ENCODE measurements at places on chromosomes 5 and 9.

- DNase-seq = no peak
Observed at GRCh38 chr9:38284039-38284575, 108.4 kb upstream of the ALDH1B1 start.

GRCh38 chr5:150230842-150231241, 41.0 kb downstream of the SLC6A7 start:
- no peak for DNase-seq

DNA sequence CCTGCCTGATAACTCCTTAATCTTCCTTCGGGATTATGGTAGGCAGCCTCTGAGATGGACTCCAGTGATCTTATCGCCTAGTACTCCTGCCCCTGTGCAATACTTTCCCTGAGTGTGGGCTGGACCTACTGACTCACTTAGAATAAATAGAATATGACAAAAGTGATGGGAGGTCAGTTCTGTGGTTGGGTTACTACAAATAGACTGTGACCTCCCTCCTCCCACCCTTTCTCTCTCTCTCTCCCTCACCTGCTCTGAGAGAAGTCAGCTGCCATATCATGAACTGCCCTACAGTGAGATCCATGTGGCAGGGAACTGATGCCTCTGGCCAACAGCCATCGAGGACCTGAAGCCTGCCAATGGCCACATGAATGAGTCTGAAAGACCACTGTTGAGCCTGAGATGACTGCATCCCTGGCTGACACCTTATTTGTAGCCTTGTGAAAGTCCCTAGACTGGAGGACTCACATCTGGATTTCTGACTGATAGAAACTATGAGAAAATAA, 31.7 kb downstream of the NRG2 start:
- DNase-seq = no peak

- no peak for DNase-seq
Observed at GRCh38 chr9:132838291-132838690, 39.8 kb downstream of the AK8 start.

- DNase-seq = no peak
Observed at GRCh38 chr5:170523142-170523551, 19.3 kb downstream of the KCNIP1 start.

DNA sequence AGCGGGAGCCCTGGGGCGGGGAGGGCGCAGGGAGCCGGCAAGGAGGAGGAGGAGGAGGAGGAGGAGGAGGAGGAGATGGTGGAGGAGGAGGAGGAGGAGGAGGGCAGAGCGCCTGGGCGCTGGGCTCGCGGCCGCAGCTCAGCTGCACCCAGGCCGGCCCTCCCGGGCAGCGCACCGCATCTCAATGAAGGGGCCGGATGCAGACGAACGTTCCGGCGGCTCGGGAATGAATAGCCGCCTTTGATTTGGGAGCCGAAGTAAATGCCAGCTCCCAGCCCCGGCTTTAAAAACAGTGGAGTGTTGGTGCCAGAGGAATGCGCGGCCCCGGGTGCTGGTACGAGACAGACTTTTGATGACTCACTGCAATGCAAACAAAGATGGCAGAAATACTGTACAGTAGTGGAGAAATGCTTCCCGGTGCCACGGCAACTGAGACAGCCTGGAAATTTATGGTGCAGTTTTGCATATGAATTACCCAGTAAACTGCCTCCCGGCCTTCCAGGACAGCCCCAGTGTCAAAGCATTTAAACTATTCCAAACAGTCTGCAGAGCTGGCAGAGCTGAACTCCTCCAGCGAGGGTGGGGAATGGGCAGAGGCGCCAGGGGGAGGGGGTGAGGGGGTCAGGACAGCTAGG, 43.1 kb downstream of the NACC2 start:
- no peak for DNase-seq

DNA sequence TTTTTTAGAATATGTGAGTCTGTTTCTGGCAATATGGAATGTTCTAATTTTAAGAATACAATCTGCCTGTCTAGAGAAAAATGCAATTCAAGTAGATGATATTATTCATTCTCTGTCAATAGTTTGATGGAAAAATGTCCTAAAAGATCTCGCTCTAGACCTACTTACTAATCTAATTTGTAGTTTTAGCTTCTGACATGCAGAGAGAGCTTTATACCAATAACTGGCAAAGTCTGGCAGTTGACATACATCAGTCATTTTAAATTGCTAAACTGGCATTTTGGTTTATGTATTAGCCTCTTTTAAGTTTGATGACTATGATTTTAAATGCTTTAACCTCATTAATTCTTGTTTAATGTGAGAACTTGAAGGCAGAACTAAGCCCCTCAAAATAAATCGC, 355.0 kb upstream of the CDH10 start:
- DNase-seq = no peak

DNA sequence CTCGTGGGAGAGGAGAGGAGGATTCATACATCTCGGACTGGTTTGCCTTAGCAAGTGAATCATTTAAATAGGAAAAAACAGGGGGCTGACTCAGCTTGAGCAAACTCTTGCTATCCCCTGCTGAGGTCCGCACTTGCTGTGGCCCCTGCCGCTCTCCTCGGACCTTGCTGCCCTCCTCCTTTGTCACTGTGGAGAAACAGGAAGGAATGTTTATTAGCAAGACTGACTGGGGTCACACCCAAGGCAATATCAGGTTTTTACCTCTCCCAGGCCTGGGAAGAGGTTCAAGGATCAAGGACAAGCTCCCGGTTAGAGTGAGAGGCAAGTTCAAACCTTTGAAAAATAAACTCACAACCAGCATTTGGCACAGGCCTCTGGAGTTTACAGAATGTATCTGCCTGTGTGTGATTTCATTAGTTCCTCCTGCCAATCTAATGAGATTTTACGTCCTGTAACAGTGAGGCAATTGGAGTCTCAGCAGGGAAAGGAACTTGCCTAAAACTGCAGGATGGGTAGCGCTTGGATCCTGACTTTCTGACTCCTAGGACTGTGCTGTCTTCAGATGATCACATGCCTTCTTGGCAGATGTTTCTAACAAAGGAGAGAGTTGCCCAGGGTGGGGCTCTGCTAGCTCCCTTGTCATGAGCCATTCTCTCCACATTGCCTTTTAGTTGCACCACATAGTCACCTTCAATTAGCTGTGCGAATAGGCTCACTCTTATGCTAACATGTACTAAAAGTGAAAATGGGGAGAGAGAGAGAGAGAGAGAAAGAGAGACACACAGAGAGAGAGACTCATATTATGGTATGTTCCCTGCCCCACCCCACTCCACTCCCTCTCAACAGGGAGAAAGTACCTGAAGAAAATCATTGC, 108.6 kb upstream of the CDKN2B start:
- no peak for DNase-seq

DNA sequence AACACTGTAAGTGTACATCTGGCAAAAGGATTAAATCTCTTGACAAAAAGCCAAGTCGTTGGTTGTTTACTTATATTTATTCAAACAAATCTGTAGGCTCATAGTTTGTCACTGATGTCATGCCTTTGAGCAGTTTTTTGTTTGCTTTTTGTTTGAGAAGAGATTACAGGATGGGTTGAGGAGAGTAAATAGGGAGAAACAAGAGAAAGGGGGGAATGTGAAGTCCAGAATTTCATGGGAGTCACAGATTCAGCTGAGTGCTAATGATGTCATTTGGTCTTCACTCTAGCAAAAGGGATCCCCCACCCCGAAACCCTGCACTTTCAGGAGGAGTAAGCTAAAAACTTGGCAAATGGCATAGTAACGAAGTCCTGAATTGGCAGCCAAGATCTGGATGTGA, 337.4 kb downstream of the GLIS3 start:
- no peak for DNase-seq

DNA sequence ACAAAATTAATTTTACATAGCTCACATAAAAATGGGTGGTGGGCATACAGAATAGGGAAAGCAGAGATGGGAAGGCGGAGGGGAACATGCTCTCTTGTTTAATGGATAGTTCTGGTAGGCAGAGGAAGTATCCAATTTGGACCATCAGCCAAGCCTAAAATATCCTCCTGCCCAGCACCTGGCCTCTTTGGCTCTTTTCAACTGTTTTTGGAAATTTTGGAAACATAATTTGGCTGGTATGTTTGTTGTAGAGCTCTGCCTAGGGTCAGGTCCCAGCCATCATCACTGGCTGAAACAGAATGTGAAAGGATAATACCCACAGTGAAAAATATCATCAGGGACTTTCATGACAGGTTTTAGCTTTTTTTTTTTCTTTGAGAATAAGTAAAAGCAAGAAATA, 467.3 kb upstream of the DMAC1 start:
- no peak for DNase-seq

DNA sequence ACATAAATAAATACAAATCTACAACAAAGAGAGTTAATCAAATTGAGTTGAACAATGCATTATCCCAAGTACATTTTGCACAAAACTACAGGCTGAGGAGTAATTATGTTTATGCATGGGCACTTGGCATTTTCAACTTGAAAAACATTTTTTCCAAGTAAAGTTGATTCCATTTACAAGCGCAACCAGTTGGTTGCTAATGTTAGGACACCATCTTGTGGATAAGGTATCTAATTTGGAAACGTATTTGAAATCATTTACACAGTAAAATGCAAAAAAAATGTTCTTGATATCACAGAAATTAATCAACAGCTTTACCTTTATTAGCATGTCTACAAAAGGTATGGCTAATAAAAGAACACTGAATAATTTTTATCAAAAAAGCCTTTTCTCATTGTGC, 18.8 kb downstream of the FTMT start:
- no peak for DNase-seq

DNA sequence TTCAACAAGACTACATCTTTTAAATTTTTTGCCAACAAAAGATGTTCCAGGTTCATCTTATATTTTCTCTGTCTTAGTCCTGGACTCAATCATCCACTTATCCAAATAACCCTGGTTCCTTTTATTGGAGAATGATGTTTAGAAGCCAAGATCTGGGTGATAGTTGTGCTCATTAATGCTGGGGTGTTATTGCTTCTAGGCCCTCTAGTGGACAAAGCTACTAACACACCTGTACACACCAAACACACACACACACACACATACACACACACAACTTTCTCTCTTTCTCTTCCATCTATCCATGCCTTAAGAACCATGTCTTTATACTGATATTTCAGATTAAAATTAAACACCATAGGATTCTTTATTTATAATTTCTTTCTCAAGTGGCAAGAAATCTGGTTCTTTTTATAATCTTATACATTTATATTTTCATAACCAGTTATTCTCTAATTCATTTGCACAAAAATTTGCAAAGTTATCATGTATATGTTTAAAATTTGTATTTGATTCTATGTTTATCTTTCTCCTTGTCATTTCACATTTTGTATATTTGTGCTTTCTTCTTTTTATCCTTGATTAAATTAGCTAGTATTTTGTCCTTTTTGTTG, 179.1 kb upstream of the SMIM23 start:
- DNase-seq = no peak

GRCh38 chr5:16229357-16229940, 49.9 kb upstream of the MARCHF11 start:
- no peak for DNase-seq

DNA sequence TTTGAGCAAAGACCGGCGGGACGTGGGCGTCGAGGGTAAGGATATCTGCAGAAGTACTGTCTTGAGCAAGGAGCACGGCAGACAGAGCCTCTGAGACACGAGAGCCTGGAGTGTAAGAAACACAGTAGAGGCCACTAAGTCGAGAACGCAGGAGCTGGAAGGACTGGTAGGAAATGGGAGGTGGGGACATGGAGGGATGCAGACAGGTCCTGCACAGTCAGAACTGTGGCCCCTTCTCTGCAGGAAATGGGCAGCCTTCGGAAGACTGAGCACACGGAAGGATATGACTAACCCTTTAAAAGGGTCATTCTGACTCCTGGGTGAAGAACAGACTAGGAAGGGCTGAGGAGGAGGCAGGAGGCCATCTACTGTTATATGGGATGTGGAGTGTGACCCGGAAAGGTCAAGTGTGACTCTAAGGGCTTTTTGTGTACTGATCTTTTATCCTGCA, 1.4 kb upstream of the CAMSAP1 start:
- DNase-seq = no peak

- DNase-seq = no peak
Observed at GRCh38 chr9:109166771-109167601, at the start of gene FRRS1L. Gene FRRS1L (minus strand): TSS chr9:109167249. CDS start chr9:109167138, 111 bp downstream.

GRCh38 chr9:81529556-81530193, 159.7 kb downstream of the TLE1 start:
- no peak for DNase-seq

- DNase-seq = no peak
Observed at GRCh38 chr9:15271403-15271802, 35.6 kb downstream of the TTC39B start.

DNA sequence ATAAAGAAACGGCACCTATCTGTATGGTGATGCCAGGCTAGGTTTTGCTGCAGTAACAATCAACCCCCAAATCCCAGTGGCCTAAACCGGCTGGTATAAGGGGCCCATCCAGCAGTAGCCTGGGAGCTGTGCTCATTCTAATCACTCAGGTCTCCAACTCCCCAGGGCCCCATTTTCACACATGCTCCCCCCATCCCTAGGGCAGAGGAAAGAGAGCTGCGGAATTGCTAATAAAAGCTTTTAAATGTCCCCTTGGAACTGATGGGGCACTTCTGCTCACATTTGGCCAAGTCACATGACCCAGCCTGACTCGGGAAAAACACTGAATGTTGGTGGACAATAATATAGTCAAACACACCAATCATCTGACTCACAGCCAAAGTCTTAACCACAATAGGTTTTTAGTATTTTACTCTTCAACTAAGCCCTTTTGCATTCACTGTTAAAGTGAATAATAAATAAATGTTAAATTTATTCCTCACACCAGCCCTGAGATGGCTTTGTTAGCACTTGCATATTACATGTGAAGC, 1.6 kb downstream of the FBLL1 start:
- no peak for DNase-seq

DNA sequence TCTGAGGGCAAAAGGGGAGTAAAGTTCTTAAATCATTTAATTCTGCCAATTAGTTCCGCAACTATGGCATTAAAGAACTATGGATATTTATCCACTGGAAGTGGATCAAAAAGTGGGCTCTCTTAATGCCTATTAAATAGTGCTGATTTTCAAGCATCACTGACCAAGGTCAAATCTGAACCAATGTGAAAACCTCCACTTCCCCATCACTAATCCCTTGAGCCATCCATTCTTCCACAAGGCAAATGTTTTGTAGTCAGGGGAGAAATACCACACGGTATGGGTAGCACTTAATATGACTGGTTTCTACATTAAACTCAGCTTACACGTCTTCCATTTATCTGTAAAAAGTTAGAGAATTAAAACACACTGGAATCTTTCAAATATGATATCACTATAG, 57.6 kb downstream of the MLLT3 start:
- no peak for DNase-seq

DNA sequence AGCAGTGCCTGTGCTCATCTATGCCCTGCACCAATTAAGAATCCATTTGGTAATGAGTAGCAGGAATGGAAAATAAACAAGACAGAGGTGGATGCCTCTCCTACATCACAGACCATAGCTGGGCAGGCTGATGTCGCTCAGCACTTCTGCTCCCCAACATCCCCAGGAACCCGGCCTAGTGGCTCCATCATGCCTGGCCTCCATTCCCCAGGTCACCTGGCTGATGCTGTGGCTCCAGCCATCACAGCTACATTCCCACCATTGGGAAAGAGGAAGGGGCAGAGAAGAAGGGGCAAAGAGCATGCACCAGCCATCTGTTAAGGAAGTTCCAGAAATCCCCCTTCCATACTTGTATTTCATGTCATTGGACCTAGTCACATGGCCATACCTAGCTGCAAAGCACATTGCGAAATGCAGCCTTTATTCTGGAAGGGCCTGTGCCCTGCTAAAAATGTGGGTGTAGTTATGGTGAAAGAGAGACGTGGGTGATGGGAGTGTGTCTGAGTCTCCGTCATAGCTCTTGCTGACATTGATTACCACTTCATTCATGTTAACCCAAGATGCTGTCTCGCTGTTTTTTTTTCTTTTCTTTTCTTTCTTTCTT, 86.1 kb upstream of the ADAMTS2 start:
- DNase-seq = no peak

GRCh38 chr5:96384353-96384752, 48.7 kb downstream of the PCSK1 start:
- no peak for DNase-seq
